ENCODE measurements at places on chromosomes 1 and 21.

GRCh38 chr1:40053138-40053887 is 12.8 kb downstream of the CAP1 start:
- DNase-seq, result no peak

DNA sequence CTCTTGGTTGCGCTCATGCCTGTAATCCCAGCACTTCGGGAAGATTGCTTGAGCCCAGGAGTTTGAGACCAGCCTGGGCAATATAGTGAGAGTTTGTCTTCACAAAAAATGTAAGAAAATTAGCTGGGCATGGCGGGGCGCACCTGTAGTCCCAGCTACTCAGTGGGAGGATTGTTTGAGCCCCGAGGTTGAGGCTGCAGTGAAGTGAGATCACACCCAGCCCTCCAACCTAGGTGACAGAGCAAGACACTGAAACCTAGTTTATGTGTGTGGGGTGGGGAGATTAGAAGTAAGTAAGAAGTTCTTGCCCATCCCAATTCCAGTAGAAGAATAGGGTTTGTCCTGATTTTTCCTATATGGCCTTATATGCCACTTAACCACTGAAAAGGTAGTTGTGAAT is 2.0 kb downstream of the RPL5 start:
- no peak for DNase-seq

GRCh38 chr1:22816803-22817202 is 106.2 kb downstream of the EPHB2 start:
- no peak for DNase-seq

GRCh38 chr1:47558601-47559593 is 121.1 kb downstream of the FOXD2 start:
- DNase-seq, result no peak

DNA sequence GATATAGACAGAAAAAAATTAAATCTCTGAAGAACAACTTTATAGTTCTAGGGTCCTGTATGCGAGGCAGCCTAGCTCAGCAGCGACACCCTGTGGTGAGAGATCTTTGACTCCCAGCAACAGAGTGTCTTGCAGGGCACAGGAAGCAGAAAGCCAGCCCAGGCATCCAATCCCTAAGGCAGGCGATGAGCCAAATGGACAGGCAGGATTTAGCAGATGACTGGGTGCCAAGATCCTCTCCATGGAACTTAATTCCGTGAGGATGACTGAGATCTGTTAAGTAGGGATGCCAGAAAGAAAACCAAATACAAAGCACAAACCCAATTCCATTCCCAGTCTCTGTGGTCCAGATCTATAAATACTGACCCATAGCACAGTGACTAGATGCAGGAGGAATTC is 38.8 kb downstream of the HLCS start:
- peak; percentile 64 for DNase-seq

- no peak for DNase-seq
Measured at GRCh38 chr1:211327346-211327921, 801 bp downstream of the TRAF5 start.

DNA sequence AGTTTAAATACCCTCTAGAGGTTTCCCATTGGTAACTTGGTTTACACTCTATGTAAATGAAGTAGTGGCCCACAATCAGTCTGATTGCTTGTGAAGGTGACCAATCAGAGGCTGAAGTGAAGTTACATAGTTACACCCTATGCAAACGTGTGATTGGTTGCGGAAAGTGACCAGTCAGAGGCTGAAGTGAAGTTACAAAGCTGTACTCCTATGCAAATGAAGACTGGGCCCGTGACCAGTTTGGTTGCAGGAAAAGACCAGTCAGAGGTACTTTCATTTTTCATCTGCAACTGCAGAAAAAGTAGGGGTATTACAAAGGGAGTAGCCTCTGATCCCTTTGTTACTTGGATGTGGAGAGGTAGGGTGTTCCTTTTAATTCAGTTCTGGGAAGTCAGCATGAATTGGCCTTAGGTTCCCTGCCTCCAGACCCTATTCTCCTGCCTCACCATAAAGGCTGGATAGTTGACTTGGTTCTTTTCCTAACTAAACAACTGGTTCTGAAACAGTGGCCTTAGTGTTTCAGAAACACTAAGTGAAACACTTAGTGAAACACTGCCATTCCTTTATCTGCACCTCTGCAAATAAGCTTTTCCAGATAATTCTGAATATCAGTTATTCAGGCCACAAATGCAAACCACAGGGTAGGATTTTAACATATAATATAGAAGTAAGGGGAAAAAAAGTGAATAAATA is 39.3 kb downstream of the MAGI3 start:
- DNase-seq, result no peak

DNA sequence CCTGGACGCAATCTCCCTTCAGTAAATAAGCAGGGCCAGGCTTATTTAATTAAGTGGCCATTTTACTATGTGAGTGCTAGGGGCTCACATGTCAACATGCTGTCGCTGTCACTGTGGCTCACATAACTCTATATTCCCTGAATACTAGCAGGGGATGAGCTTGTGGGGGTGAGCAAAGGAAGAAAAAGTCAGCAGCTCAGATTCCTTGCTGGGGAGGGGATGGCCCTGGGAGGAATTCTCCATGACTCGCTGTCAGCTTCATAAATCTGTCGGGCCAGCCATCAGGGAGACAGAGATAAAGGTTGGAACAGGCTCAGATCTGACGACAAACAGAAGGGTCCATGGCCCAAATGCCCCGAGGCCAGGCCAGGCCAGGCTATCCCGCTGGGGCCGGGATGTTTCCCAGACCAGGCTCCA is 26.0 kb upstream of the PLEKHG5 start:
- DNase-seq, result no peak
